ENCODE measurements at places on chromosomes 4 and X.

GRCh38 chrX:42615161-42615563 lies 162.8 kb downstream of the PPP1R2C start:
- DNase-seq, result no peak

DNA sequence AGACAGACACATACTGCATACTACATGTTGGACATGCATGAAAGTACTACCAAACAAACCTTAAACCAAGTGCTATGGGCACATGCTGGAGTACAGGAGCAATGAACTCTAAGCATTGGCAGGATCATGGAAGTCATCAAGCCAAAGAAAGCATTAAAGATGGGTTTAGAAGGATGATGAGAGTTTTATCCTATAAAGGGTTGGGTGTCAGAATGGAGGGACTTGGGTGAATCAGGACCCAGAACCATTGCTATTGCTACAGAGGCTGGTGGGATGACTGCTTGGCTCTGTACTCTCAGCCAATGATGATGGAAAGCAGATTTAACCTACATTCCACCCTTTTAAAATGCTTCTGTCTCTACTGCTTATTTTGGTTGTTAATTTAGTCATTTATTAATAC lies 233.9 kb upstream of the EDA2R start:
- DNase-seq, result no peak

DNA sequence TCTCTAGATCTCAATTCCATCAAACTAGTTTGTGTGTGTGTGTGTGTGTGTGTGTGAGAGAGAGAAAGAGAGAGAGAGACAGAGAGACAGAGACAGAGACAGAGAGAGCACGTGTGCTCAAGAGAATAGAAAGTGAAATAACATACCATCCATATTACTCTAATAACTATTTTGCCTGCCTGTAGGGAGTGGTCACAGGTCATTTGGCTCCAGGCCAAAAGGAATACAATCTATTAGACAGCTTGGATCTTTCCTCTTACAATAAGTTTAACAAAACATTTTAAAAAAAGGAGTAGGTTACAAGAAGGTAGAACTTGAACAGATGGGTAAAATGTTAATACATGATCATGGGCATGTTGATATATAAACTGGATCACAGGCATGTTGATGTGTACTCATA lies 76.2 kb downstream of the COL4A6 start:
- DNase-seq, result no peak

GRCh38 chrX:73850124-73851013 lies 287.4 kb downstream of the CHIC1 start:
- no peak for DNase-seq

DNA sequence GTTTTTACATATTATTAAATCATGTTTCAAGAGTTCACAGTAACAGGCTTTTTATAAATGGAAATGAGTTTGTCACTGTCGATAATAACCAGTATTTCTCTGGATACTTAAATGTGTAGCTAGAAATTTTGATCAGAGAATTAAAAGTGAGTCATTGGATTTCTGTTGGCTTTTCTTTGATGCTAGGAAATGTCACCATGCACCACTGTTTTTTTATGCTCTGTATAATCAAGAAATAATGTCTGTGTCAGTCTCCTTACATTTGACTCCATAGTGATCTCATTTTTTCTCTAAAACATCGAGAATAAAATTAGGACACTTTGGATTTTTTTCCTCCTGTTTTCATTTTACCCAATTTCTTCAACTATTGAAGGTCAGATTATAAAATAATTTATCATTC lies 234.2 kb downstream of the RAPGEF2 start:
- no peak for DNase-seq

GRCh38 chr4:23754688-23755087 lies 135.2 kb downstream of the PPARGC1A start:
- no peak for DNase-seq

Data from activated CD4-positive, alpha-beta T cell treated with anti-CD3 and anti-CD28 coated beads, Interleukin-2, amount 50 U/mL, for 24 hours (primary cell).